ENCODE measurements at places on chromosomes 6 and 20. TPM values are rescaled to one million over a fixed set of nuclear protein-coding genes. Genes with fewer than 3 reads are reported as not detected.

The PRR18 gene
- total RNA-seq = 0.60 TPM

The GUCA1A gene
- not detected for total RNA-seq

DNA sequence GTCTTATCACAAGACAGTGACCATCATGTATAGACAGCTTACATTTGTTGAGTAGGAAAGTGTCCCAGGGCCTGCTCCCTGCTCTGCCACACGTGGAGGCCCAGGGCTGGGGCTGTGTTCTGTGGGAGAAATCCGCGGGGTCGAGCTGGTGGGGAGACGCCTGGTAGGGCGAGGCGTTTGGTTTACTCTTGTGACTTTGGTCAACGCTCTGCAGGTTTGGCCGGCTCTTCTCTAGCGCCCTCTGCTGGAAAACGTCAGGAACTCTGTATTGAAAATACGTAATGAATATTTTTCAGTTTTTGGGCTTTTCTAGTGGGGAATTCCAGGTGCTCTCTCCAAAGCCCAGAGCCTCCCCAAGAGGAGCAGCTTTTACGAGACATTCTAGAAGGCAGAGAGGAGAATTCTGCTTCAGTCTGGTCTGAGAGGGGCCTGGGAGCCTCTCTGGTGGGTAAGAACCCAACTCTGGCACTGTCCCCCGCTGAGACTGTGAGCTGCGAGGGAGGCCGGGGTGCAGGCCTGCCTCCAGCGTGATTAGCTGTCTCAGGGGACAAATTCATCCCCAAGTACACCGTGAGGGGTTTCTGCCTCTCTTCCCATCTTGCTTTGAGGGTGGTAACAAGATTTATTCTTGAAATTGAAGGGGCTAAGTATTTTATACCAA is 112.6 kb upstream of the RALGAPA2 start:
- peak; percentile 38 for DNase-seq
- no peaks in the 10 kb centered on the region for H3K4me1 ChIP-seq
- H3K4me3 ChIP-seq = no peak overlapping the region
- no peaks in the 10 kb centered on the region for H3K27me3 ChIP-seq
- no peak overlapping the region for H3K27ac ChIP-seq
- no peaks in the 10 kb centered on the region for H3K36me3 ChIP-seq

DNA sequence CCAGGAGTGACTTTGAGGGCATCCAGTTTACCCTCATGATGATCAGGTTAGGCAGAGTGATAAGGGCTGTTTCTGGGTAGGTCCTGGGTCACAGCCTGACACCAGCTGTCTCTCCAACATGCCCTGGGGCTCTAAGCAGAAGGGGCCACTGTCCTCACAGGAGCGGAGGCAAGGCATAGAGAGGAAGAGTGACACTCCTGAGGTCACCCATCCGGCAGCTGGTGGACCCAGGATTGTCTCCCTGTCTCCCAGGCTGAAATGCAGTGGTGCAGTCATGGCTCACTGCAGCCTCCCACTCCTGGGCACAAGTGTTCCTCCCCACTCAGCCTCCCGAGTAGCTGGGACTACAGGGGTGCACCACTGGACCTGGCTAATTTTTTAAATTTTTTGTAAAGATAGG is 12.0 kb downstream of the DLGAP4 start:
- no peaks in the 10 kb centered on the region for H3K36me3 ChIP-seq
- peaks cover 23% of the 10 kb centered on the region for H3K27me3 ChIP-seq
- no peak for DNase-seq
- no peak overlapping the region for H3K4me3 ChIP-seq
- no peak overlapping the region for H3K27ac ChIP-seq

DNA sequence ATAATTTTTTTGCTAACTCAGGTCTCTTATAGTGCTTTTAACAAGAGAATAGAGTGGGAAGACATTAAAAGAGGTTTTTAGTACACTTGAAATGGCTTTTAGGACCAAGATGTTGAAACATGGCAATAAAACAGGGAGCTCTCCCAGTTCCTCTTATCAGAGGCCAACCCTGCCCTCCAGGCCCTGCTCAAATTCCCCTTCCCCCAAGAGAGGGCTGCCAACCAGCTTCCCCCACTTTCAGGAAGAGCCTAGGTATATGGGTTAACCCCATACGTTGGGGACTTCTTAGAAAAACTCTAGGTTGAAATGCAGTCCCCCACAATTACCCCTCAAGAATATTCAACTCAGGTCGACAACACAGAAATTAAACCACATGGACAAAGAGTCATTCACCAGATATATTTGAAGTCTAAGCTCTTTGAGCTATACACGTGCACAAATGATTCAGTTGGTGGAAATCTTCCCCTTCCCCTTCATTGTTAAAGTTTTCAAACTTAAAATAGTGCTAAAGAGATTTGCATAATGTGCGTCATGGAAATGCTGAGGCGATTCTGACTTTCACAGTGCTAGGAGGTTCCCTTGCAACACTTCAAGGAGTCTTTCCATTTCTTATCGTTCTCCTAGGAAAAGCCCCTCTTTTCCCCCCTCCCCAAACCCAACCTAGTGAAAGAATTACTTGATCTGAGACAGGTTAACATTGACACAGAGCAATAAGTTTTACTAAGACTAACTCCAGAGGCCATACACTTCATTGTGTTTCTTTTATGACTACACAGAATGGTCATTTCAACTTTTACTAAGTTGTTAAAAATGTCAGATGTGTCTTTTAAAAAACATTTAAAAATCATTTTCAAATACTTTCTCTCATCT is 49.8 kb upstream of the ENPP5 start:
- no peaks in the 10 kb centered on the region for H3K36me3 ChIP-seq
- no peak for DNase-seq
- H3K4me3 ChIP-seq = no peak overlapping the region
